ENCODE measurements at places on chromosomes 1 and 21. TPM values are rescaled to one million over a fixed set of nuclear protein-coding genes. Genes with fewer than 3 reads are reported as not detected.

Gene NUDT4B
- total RNA-seq: 46.0 TPM

Gene DNASE2B
- total RNA-seq: not detected

Gene AGT
- total RNA-seq: 2.1 TPM

Gene LGR6
- total RNA-seq: under 0.01 TPM

Gene ELAPOR1
- 0.39 TPM for total RNA-seq

Gene MX2
- total RNA-seq: 0.52 TPM

Gene TIE1
- 1.6 TPM for total RNA-seq

Gene KDF1
- total RNA-seq: not detected

Gene PGLYRP3
- not detected for total RNA-seq

Gene FCGR1A
- total RNA-seq: not detected

Gene SPATC1L
- 4.7 TPM for total RNA-seq

Gene PTPRC
- under 0.01 TPM for total RNA-seq

Gene LRRN2
- total RNA-seq: 0.65 TPM

Gene KRTAP7-1
- not detected for total RNA-seq

Gene AGBL4
- not detected for total RNA-seq

Gene TBX19
- total RNA-seq: 1.6 TPM

Gene PIGV
- 15.3 TPM for total RNA-seq

Gene ARHGAP29
- 92.8 TPM for total RNA-seq

Gene FRRS1
- total RNA-seq: 28.0 TPM

Gene TMEM79
- total RNA-seq: 0.91 TPM

Gene CR1
- not detected for total RNA-seq

Gene FCGR2B
- not detected for total RNA-seq

Gene HYI
- 27.5 TPM for total RNA-seq

Gene TPTE
- not detected for total RNA-seq

Gene LCE1E
- not detected for total RNA-seq

Gene CNIH3
- total RNA-seq: 1.7 TPM

Gene INSRR
- total RNA-seq: under 0.01 TPM

Gene COL11A1
- 156 TPM for total RNA-seq

Gene PLEKHM2
- total RNA-seq: 88.3 TPM

Gene CENPS
- 20.0 TPM for total RNA-seq

Gene ZNF593OS
- not detected for total RNA-seq

Gene SERPINC1
- not detected for total RNA-seq

Gene EGLN1
- total RNA-seq: 73.7 TPM

Gene RPRD2
- 17.2 TPM for total RNA-seq

Gene KRTAP10-2
- not detected for total RNA-seq
